ENCODE measurements at places on chromosomes 4 and X. TPM values are rescaled to one million over a fixed set of nuclear protein-coding genes. Genes with fewer than 3 reads are reported as not detected.

DNA sequence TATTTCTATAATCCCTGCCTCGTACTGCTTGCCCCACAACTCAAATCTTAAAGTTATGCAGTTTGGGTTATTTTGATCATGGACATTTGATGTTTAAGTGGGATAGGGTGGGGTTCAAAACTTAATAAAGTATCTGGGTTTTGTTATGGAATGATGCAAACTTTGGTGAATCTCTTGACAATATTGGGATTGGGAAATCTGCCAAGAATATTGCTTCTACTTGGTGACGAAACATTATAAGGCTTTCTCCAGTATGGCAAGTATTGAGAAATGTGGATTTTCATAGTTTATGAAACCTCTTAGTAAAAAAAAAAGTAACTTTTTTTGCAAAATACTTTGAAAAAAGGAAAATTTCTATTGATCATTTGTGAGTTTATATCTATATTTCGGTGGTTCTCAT lies 130.8 kb upstream of the SFRP2 start:
- no peak for DNase-seq

GRCh38 chr4:140568507-140569306 lies at the start of gene UCP1:
TSS of gene UCP1 (minus strand) at chr4:140568961. CDS start at chr4:140568729, 232 bp downstream.
- peak; percentile 28 for DNase-seq

- no peak for DNase-seq
Observed at GRCh38 chrX:31854716-31855115, 782.9 kb upstream of the FTHL17 start.

GRCh38 chr4:53233114-53233795 lies 132.6 kb downstream of the SCFD2 start:
- DNase-seq, result no peak

GRCh38 chr4:142984871-142985585 lies 138.9 kb upstream of the INPP4B start:
- DNase-seq, result no peak

GRCh38 chrX:95764972-95765451 lies 919.6 kb upstream of the DIAPH2 start:
- DNase-seq, result peak; percentile 7

DNA sequence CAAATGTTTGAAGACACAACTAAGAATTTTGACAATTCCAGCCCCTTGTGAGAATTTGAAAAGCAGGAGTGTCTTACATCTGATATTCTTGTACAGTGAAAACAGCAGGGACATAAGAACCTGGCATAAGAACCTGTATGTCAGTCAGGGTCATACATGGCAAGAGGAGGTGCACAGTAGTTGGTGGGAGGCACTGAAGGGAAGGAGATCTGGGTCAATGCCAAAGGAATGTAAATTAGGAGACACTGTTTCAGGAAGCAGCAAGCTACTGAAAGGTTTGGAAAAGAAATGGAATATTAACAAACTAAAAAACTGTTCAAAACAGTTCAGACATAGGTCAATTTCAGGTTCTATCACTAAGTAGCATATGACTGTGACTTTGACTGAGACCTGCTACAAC lies 25.0 kb upstream of the SPP1 start:
- no peak for DNase-seq

- no peak for DNase-seq
Observed at GRCh38 chr4:116839826-116840225, 245.6 kb downstream of the TRAM1L1 start.

DNA sequence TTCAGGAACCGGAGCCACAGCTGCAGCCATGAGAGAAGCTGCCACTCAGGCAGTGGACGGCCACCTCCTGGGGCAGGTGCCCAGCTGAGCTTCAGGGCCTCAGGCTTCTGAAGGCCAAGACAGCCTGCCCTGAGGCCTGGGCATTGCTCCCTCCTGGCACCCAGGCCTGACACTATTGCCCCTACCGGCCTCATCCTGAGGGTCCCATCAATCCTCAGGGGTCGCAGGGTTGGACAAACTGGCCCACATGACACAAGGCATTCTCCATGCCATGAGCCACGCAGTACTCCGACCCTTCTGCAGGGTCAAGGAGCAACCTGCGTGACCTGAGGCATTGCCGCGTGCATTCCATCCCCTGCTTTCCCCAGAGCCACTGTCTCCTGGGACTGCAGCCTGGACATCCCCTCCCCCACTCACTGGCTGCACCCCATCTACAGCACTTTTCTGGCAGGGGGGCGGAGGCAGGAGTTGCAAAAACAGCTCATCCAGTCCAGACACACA lies 3.0 kb upstream of the ZFP92 start:
- DNase-seq, result no peak

- no peak for DNase-seq
Observed at GRCh38 chr4:140642674-140643437, 74.1 kb upstream of the UCP1 start.

DNA sequence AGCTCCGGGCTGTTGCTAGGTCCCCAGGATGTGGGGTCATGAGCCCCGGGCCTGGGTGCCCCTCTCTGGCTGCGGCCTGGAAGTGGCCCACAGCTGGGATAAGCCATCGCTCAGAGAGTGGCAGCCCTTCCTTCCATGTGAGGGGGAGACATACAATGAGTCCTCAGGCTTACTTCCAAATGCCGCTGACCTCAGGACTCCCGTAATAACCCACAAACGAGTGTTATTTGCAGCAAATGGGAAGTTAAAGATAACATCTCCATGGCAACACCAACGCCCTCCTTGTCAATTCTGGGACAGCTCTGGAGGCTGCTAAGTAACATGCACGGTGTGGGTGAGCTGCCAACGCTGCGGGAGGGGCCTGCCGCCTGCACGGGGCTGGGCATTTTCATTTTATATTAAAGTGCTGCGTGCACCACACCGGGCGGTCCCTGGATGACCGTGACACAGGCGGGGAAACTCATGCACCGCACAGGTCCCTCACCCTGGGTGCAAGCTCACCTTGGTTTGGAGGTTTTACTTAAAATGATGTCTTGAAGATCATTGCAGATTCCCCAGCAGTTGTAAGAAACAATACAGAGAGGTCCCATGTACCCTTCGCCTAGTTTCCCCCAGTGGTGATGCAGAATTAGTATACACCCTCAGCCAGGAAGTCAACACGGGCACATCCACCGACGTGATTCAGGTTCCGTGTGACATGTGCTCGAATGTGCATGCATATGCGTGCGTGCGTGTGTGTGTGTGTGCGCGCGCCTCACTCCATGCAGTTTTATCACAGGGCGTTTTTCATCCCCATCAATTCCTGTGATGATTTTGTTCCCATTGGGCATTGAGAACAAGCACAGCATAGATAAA lies 79.4 kb downstream of the ABLIM2 start:
- no peak for DNase-seq

- DNase-seq, result no peak
Observed at GRCh38 chrX:37714479-37714878, 28.9 kb downstream of the XK start.

GRCh38 chr4:8050555-8051206 lies 107.9 kb downstream of the ABLIM2 start:
- peak; percentile 88 for DNase-seq

DNA sequence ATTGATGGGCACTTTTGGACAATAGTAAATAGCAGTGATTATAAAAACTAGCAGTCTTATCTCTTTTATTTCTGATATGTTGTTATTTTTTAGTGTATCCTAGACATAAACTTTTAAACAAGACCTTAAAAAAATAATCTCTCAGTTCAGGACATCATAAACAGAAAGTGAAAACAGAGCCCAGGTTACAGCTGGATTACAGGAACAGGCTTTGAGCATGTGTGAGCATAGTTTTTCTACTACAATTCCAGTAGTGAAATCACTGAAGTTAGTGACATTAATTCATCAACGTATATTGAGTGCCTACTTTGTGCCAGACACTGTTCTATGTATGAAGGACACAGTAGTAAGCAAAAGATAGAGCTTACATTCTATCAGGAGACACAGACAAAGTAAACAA lies 16.9 kb downstream of the TRIM75 start:
- DNase-seq, result no peak

DNA sequence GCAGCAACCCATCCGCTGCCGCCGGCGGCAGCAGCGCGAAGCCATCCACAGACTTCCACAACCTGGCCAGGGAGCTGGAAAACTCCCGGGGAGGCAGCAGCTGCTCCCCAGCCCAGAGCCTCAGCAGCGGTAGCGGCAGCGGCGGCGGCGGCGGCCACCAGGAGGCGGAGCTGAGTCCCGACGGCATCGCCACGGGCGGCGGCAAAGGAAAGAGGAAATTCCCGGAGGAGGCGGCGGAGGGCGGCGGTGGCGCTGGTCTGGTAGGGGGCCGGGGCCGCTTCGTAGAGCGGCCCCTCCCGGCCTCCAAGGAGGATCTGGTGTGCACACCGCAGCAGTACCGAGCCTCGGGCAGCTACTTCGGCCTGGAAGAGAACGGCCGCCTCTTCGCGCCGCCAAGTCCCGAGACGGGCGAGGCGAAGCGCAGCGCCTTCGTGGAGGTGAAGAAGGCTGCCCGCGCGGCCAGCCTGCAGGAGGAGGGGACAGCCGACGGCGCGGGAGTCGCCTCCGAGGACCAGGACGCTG lies 4.9 kb downstream of the PRDM8 start:
- peak; percentile 69 for DNase-seq

DNA sequence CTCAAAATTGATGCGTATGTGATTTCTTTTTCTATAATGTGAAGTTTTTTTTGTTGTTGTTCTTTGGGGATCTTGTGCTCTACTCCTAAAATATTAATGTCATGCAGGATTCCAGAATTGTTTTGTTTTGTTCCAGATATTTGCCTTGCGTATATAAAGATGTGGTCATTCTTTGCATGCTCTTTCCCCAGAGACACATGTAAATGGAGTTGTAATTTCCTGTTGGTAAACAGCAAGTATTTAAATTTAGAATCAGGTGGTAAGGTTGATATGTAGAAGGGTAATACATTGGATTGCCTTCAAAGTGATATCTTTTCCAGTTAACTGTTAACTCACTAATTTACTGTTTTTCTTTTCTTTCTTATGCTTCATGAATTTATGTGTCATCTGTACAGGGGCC lies 23.1 kb upstream of the MAGED1 start:
- no peak for DNase-seq

- no peak for DNase-seq
Observed at GRCh38 chrX:107451731-107452130, 2.3 kb downstream of the FRMPD3 start.

- DNase-seq, result no peak
Observed at GRCh38 chr4:94389595-94390267, 47.1 kb upstream of the HPGDS start.

DNA sequence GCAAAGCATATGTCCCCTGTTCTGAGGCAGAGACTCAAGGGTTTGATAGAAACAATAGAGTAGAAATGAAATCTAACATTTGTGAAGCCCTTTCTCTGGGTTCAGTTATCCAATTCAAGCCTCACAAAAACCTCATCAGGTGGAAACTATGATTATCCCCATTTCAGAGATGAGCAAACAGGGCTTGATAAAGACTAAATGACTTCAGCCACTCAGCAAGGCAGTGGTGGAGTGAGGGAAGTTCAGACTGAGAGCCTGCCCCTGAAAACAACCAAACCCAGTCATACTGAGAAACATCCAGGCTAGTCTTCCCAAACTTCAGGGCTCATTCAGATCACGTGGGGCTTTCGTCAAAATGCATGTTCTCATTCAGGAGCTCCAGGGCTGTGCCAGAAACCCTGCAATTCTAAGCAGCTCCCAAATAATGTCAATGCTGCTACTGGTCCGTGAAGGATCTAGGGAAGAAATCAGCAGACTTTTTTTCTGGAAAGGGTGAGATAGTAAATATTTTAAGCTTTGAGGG lies 109.6 kb upstream of the KIT start:
- DNase-seq, result no peak

DNA sequence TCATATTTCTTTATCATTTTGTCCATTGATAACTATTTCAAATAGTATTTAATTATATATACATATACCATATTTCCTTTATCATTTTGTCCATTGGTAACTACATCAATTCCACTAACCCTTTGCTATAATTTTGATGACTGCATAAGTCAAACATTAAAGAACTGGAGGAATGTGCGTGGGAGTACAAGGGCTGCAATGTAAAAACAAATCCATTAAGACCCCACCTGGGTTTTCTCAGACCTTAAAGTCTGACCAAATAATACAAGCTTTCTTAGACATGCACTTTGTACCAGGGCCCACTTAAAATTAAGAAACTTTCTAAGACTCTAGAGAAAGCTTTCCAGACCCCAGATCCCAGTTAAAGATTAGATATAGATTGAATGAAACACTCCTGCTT lies 1622.4 kb upstream of the PCDH10 start:
- DNase-seq, result no peak

DNA sequence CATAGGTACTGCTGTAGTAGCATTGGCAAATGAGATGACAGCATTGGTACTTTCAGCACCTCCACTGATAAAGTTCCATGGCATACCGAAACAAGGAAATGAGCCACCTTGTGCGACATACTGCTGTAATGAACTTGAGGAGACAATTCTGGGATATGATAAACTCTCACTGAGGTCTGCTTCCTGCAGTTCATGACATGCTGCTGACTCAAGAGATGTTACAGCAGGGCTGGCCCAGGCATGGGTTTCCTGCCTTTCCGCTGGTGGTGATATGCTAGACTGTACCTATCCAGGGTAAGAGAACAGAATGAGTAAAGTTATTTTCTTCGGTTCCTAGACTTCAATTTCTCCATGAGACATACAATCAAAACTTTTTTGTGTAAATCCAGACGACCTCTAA lies 17.1 kb downstream of the BEND2 start:
- no peak for DNase-seq

DNA sequence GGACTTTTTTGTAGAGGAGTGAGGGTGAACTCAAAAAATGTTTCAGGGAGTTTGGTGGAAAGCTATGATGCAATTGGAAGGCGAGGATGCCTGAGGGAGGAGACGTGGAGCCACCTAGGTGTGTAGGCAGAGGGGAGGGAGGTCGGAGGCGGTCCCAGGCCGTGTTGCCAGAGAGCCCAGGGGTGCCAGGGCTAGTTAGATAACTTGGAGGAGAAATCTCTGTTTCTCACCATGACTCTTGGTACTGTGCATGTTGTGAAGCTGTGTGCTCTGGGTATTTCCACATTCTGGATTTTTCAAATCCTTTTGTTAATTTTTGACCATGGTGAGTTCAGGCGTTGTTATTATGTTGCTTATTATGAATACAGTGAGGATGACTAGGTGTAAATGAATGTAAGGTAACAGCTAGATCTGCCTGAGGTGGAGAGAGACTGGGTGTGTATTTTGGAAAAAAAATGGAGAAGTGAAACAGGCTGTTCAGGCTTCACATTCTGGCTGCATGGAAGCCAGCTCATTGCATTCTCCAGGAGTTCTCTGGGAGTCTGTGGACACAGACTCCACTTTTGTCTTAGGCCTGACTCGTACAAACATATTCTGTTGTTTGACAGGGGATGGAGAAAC lies 4.5 kb downstream of the RAB9A start:
- DNase-seq, result no peak

- no peak for DNase-seq
Observed at GRCh38 chr4:100590325-100590724, 72.5 kb upstream of the EMCN start.

Gene PAGE1
- not detected for polyA plus RNA-seq

Gene RAP1GDS1
- 5.9 TPM for polyA plus RNA-seq

Gene MAGEA10
- not detected for polyA plus RNA-seq

Gene KIT
- 0.66 TPM for polyA plus RNA-seq

Gene SOD3
- 7.5 TPM for polyA plus RNA-seq

Gene RAB41
- polyA plus RNA-seq, result not detected

Gene MTTP
- polyA plus RNA-seq, result 0.16 TPM

Gene PROM1
- 0.27 TPM for polyA plus RNA-seq

Gene CCSER1
- polyA plus RNA-seq, result 3.6 TPM

Gene CNOT6L
- polyA plus RNA-seq, result 4.8 TPM

Measured in adrenal gland (tissue), 19 donors.